ENCODE measurements at places on chromosomes 6 and 20.

DNA sequence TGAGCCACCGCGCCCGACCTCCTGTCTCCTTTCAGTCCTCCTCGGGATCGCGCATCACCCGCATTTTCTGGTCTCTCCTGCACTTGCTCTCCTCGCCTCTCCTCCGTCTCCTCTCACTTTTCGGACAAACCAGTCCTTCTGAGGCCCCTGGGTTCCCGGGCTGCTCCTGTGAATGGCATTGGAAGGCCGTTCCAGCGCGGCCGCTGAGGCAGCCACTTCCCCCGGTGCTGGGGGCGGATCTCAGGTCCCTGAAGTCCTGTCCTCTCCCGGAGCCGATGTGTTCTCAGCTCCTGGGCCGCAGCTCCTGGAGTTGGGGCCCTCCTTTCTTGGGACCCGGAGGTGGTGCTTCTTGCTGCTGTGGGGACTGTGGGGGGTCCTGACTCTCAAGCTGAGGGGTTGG, 803 bp downstream of the MICB start:
- no peak for DNase-seq

DNA sequence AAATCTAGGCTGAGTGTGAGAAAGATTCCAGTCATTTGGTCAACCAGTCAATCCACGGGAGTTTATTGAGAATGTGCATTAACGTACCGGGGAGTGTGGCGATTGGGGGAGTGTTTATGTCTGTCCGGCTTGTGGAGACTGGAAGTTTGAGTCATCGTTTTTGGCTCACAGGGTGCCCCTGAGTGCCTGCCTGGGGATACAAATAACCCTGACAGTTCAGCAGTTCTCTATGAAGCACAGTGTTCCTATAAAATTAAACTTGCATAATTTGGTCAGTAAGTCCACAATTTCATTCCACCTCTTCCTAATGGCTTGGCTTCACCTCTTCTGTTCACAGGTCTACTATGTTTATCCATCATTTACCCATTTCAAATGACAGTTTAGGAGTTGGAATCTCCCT, 72.6 kb upstream of the PLEKHG1 start:
- DNase-seq: no peak

GRCh38 chr6:116847227-116847626, 18.3 kb upstream of the GPRC6A start:
- peak; percentile 54 for DNase-seq

DNA sequence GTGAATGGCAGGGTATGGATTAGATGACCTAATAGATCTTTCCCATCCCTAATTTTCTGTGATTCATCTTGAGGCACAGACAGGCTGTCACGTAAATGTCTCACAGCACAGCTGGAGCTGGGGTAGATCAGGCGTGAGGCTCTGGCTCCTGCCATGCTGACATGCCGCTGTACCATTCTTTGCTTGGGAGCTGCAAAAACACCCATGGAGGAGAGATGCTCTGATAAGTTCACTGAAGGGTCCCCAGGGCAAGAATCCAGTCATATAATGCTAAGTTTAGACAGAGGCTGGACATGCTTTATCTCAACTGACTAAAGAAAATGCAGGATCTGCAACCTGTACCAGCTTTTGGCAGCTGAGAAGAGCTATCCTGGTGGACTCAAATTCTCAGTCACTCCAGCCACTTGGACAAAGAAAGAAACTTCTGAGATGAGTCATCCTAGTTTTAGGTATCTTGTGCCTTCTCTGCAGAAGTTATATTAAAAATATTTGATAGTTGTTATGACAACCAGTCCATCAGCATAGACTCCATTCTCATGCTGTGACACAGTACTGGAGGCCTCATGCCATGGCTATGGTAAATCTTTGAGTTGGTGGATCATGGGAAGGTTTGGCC, 185.1 kb upstream of the RAB32 start:
- no peak for DNase-seq

- no peak for DNase-seq
Observed at GRCh38 chr6:83711958-83712357, 3.1 kb upstream of the SNAP91 start.

DNA sequence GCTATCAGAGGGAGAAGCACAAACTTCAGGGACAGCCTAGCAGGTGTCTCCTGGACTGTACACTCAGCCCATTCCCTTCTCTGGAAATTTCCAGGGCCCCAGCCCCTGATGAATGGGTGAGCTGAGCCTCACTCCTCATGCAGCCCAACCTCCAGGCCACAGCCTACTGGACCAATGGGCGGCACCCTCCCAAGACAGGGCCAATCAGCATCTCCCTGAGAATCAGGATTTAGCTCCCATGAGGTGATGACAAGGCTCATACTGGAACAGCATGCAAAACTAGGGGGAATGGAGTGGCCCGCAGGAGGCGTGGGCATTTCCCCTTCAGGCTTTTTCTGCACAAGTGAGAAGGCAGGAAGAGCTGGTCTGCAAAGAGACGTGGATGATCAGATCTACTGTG, 29.0 kb downstream of the NFATC2 start:
- no peak for DNase-seq
